ENCODE measurements at places on chromosomes 13 and 19.

GRCh38 chr13:99559560-99559959 lies 58.3 kb downstream of the TM9SF2 start:
- DNase-seq, result no peak

DNA sequence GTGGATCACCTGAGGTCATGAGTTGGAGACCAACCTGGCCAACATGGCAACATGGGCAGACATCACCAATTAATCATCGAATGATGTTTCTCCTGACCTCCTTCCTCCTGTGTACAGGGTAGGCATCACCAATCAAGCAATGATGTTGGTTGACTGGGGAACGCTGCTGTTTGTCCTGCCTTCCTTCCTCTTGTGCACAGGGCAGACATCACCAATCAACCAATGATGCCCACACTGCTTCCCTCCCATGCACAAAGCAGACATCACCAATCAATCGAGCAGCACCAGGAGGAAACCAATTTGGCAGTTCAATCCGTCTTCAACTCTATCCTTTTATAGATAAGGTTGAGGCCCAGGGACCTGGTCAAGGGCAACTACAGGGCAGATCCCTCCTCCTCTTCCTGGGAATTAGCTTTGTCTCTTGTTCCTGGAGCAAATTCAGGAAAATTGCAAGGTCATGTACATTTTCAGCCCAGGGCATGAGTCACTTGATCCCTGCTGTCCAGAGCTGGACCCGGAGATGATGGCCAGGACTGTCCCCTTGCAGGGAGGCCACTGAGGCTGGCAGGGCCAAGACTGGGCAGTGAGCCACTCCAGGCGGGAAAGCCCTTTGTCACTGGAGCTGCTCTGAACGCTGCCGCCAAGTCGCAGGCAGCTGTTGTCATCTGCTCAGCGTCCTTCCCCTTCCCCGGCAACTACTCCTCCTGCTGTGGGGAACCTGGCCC lies 5.3 kb upstream of the CSNK1G2 start:
- DNase-seq, result no peak

DNA sequence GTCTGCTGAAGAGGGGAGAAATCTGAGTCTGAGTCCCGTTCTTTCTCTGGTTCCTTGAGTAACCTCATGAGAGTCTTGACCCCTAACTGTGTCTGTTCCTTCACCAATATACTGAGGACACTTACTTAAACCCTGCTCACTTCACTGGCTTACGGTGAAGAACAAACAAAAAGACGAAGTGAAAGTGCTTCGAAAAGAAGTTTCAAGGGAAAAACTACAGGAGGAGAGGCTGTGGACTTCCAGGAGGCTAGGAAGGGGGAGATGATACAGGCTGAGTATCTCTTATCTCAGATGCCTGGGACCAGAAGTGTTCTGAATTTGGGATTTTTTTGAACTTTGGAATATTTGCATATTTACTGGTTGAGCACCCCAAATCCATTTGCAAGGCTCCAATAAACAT lies 6.1 kb downstream of the SMG9 start:
- no peak for DNase-seq

- no peak for DNase-seq
These were observed 60.8 kb upstream of the IPO5 start for GRCh38 chr13:97892717-97893116.

- DNase-seq, result no peak
These were observed 380.8 kb downstream of the NDFIP2 start for GRCh38 chr13:79861731-79862130.

- DNase-seq, result no peak
These were observed 587 bp downstream of the S1PR4 start for GRCh38 chr19:3178973-3179738.

GRCh38 chr13:113152984-113153809 lies 5.3 kb upstream of the PROZ start:
- no peak for DNase-seq

GRCh38 chr13:101698400-101698799 lies 245.9 kb downstream of the ITGBL1 start:
- DNase-seq, result no peak
